Stimulated activated CD8-positive, alpha-beta memory T cell treated with anti-CD3 and anti-CD28 coated beads, Interleukin-7, amount 100 ng/mL, for 1 hour (primary cell): ENCODE measurements at places on chromosomes 13 and 19.

GRCh38 chr19:14475251-14476073 lies at the start of gene PTGER1:
TSS of gene PTGER1 (minus strand) at chr19:14475354. CDS start at chr19:14474320, 1,034 bp downstream.
- DNase-seq, result no peak

DNA sequence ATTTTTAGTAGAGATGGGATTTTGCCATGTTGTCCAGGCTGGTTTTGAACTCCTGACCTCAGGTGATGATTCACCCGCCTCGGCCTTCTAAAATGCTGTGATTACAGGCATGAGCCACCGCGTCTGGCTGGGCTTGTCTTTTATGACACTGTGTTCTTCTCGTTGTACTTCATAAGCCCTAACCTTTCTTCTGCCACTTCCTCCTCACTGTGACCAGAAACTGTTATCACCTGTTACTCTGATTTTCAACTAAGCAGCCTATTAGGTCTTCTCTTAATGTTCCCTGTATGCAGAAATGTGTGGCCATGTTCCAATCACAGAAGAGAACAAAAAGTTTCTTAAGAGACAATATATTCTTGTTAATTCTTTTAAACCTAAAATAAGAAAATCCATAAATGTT lies 16.4 kb downstream of the ZNF790 start:
- no peak for DNase-seq

DNA sequence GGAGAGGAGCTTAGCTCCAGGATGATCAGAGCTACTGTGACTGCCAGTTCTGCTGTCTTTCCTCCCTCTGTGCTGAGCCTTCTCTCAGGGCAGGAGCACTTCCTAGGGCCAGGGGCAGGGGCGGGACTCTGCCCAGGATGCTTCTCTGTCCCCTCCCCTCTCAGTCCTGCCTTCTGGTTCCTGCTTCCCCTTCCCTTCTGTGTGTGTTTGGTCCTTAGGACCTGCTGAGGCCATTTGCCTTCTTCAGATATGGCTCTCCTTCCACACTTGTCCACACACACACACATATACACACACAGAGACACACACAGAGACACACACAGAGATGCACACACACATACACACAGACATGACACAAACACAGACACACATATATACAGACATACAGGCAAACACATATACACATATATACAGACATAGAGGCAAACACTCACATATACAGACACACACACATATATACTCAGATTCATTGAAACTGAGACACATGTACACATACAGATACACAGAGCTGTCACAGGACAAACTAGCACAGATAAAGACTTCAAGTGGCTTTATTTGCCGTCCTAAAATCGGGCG lies 22.0 kb upstream of the CD177 start:
- no peak for DNase-seq

- no peak for DNase-seq
Observed at GRCh38 chr13:103099722-103100293, 33.6 kb upstream of the SLC10A2 start.
